Coronary artery (tissue), 2 donors: ENCODE measurements at places on chromosomes 3 and 15.

DNA sequence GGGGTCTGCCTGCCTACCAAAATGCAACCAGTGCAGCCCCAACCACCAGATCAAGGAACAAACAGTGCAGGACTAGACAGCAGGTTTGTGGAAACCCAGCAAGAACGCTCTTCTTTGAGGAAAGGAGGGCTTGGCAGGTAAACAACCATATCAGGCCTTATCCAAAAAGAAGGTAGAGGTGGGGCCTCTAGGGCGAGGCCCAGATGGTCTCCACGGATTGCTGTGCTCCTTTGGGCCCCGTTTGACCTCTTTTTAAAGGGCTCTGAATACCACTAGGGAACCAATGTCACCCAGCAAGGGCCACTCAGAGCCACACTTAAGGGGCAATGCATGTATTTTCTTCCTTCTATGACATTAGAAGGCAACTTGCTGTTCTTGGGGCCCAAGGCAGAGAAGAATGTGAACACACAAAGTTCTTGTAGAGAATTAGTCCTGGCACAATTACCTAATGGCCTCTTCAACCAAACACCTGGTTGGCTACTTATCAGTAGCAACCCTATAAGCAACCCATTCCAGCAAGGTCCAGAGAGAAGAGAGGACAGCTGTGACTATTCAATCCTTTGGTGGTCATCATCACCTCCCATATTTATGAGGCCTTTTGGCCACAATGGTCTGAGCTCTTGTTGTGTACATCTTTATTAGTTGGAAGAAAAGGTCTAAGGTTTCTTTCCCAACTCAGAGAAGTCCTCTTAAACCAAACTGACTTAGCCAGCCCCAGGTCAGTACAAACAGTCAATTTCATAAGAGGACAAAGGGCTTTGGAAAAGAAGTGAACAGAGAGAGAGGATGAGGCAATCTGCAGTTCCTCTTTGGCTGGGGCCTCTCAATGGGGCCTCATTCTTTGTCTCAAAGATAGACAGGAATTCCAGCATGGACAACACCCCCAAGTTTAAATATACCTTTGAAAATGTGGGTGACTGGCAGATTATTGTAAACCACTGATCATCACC is 36.0 kb downstream of the FOXP1 start:
- DNase-seq = no peak

GRCh38 chr15:54812383-54812782 is 384.4 kb downstream of the RSL24D1 start:
- DNase-seq = no peak

DNA sequence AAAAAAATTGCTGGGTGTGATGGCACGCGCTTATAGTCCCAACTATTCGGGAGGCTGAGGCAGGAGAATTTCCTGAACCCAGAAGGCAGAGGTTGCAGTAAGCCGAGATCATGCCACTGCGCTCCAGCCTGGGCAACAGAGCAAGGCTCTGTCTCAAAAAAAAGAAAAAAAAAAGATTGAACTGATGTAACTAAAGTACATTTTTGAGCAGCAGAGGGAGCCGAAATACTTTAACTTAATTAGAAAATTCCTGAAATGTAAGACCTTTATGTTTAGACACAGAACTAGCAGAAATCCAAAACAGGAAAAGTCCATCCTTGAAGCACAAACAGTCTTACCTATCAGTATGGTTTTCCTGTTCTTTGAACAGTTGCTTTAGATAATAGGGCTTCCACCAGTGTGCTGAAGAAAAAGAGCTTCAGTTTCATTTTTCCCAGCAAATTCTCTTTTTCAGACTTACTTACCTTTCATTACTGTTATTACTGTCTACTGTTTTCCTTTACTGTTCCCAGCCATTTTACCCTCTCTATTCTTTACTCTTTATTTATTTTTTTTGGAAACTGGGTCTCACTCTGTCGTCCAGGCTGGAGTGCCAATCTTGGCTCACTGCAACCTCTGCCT is 33.4 kb upstream of the ZNF609 start:
- DNase-seq = no peak

GRCh38 chr3:87949879-87950208 is 109.0 kb downstream of the CGGBP1 start:
- no peak for DNase-seq

- no peak for DNase-seq
Observed at GRCh38 chr15:83324799-83325198, 40.3 kb upstream of the BNC1 start.

- no peak for DNase-seq
Observed at GRCh38 chr3:97265237-97266005, 451.0 kb downstream of the EPHA6 start.

DNA sequence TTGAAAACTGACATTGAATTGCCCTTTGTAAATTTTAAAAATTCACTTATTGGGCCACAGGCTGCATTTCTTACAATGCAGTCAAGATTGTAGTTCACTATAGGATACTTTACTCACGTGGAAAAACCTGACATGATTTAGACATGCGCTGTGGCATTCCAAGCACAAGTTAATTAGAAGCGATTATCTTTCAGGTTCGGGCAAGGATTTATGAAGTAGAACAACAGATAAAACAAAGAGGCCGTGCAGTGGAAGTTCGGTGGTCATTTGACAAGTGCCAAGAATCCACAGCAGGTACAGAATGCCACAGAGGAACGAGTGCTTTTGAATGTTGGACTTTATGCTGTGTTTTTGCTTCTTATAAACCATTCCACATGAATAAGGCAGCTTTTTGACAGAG is 37.8 kb downstream of the GPR171 start:
- no peak for DNase-seq

GRCh38 chr15:59060348-59060747 is 44.6 kb upstream of the CCNB2 start:
- DNase-seq = no peak
